NCI-H1105 treated with DMSO at 0.1 percent for 48 hours (cell line): ENCODE measurements at places on chromosomes 1 and 21.
A peak's percentile ranks its signal among the peaks of the same experiment; 100 is the strongest.

DNA sequence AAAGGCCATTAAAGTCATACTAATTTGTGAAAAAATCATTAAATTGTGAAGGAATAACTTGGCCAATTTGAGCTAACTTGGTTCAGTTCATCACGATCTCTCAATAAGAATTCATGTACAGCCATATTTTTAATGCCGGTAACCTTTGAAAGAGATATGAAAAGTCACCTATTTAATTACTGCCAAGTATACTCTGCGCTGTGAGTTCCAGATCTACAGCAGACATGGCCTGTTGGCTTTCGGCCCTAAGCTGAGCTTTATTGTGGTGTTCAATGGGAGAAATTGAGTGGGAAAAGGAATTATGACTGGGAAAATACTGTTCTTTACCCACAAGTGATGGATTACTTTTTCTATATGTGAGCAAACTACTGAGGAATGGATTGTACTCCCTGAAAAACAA, 159.9 kb upstream of the L1TD1 start:
- no peak for DNase-seq

- no peak for DNase-seq
Observed at GRCh38 chr1:234500269-234500668, 21.3 kb upstream of the TARBP1 start.

- DNase-seq: no peak
Observed at GRCh38 chr1:57599236-57599994, 175.6 kb upstream of the DAB1 start.

- no peak for DNase-seq
Observed at GRCh38 chr1:235586413-235586812, 63.2 kb downstream of the GNG4 start.

- no peak for DNase-seq
Observed at GRCh38 chr1:6123083-6123482, 57.0 kb downstream of the CHD5 start.

- DNase-seq: no peak
Observed at GRCh38 chr1:33826711-33827110, 37.2 kb upstream of the HMGB4 start.

DNA sequence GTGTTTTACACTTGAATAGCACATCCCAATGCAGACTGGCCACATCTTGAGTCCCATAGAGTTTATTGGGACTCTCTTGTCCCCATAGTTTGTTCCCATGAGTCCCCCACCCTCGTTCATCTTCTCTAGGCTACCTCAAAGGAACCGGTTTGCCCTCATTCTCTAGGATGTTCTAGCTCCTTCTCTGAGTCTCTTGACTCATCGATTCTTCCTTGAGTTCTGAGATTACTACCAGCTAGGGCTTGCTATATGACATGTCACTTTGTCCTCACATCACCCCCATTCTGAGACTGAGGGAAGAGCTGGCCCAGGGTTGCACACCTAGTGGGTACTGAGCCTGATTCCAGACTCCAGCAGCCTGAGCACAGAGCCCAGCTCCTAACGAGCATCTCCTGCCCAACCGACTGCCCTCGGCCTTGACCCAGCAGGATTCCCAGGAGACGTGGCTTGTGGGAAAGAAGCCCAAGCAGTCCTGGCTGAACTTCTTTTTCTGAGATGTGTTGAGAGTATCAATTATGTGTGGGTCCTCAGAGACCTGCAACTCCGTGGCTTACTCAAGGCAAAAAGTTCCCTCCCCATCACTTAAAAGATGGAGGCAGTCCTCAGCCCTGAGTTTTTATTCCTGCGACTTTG, 42.0 kb downstream of the TMEM51 start:
- no peak for DNase-seq

GRCh38 chr1:93056214-93056613, 22.9 kb upstream of the MTF2 start:
- DNase-seq: no peak

DNA sequence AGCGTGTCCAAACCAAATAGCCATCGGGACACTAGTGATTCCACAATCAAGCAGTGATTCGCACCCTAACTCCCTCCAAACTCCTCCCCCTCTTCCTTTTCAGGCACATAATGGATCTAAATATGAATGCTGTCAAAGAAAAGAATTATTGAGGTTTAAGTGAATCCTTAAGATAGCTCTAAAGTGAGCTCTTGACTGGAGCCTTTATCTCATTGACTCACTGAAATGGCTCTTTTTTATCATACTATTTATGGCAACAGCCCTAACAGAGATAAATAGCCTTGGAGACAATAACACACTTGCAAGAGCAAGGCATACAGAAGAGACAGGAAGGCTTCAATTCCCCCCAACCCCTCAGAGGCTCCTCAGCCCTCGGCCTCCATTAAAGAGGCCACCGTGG, 143.3 kb downstream of the PLXNA2 start:
- DNase-seq: peak; percentile 79

- DNase-seq: no peak
Observed at GRCh38 chr1:160607672-160608032, 28.4 kb upstream of the CD84 start.

DNA sequence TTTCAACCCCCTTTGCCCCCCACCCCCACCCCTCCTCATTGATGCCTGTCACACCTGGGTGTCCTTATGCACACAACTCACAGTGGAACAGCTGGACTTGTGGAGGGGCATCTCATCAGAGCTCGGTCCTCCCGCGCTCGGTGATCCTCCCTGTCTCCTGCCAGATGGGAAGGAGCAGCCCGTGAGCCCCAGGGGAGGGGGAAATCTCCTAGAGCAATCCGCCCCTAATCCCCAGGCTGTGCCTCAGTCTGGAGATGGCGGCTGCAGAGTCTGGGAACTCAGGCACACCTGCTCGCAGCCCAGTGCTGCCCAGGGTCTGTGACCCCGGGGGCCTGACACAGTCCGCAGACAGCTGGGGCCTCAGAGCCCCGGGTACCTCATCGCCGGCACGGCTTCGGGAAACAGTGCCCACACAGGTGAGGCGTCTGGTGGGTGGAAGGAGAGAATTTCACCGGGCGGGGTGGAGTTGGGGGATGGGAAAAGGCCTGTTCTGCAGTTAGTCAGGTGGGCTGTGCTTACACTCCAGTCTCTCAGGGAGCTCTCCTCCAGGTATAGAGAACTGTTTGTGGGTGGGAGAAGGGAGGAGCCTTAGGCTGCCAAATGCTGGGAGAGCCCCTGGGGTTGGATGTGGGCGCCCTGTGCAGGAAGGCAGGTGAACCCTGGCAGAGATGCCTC, 29.3 kb downstream of the TMCC2 start:
- no peak for DNase-seq

DNA sequence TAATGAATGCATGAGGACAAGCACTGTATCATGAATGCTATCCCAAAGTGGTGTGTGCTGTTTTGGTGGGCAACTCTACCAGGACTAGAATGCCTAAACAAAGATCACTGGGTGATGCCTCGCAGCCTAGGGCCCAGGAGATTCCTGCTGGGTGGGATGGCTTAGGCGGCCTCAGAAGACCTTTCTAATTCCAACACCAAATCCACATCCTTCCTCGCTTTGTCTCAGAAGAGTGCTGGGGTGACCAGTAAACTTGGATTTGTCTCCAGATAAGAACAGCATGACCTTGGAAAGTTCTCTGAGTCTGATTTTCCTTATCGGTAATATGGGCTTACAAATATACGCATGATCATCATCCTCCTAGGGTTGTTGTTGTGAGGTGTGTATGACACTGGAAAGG, 76.6 kb downstream of the TLR5 start:
- no peak for DNase-seq

DNA sequence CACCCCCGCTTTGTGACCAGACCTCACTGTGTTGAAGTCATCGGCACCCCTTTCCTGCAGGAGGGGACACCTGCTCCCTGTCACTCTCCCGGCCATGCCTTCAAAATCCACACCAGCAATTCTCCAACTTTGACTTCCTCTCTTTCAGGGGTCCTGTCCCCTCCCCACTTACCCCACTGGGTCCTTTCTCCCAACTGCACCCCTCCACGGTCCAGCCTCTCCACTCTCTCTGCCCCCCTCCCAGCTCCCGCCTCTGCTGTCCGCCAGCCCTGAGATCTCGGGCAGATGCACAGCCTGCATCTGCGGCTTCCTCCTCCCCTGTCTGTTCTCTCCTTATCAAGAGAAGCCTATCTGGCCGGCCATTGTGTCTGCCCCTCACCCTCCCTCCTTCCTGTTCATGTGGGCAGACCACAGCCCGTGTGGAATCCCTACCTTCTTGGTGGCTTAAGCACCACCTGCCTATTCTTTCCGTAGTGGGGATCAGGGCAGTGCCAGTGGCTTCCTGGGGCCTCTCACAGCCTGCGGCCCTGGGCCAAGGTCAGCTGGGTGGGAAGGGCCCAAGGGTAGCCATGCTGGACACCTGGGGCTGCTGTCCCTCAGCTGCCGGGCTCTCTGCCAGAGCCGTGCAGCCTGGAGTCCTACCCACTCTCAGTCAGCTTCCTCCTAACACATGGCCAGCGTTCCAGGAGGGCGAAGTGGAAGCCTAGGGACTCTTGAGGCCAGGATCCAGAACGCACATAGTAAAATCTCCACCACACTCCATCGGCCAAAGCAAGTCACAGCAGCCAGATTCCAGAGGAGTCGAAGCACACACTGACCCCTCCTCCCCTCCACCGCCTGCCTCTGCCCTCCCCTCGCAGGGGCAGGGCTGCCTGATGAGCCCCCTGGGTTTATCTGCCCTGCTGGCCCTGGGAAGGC, 5.1 kb upstream of the HES4 start:
- DNase-seq: no peak

DNA sequence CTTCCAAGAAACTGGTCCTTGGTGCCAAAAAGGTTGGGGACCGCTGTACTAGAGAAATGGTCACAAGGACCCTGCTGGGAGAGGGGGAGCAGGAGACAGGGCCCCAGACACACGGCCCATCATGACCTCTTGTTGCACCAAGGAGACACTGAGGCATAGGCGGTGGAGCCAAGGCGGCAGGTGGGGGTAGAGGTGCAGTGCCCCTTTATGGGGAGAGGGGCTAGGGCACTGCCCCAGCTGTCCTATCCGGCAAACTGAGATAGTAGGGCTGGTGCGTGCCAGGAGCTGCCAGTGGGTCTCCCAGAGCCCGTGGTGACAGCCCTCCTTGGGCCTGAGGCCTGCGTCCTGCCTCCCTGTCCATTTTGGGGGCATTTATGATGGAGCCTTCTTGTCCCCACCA, 20.3 kb downstream of the TNNT2 start:
- no peak for DNase-seq

DNA sequence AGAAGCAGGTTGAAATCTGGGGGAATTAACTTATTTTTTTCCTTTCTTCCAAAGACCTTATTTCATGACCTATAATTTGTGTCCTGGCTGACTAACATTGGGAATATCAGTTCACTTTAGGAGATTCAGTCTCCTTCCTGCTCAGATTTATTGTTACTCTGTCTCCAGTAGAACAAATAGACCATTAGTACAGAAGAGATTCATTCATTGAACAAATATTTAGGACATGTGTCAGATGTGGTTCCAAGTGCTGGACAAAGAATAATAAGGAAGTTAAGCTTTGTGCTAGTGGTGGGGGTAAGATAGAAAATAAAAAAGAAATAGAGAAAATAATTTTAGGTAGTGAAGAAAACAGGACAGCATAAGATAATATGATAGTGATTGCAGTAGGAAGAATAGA, 20.3 kb downstream of the ZMYM4 start:
- no peak for DNase-seq

DNA sequence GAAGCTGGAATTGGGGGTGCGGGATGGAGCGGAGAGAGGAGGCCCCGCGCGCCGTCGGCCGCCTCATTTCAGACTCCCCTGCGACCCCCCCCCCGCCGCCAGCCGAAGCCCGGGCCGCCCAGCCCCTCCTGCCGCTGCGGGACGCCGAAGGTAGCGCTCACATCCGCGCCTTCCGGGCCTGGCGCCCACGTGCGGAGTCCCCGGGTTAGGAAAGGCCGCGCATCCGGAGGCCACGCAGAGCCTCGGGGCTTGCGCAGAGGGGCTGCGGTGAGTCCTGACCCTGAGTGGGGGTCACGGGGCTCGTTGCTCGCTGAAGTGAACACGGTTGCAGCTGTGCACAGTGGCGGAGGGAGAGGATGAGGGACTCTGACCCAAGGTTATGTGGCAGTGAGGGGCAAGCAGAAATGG, 552 bp upstream of the ZNF496 start:
- peak; percentile 1 for DNase-seq

GRCh38 chr1:235855811-235856429, 10.8 kb downstream of the LYST start:
- no peak for DNase-seq

GRCh38 chr1:14320518-14320917, 278.0 kb upstream of the KAZN start:
- DNase-seq: no peak

- peak; percentile 12 for DNase-seq
Observed at GRCh38 chr1:171841931-171842761, 848 bp downstream of the DNM3 start.

GRCh38 chr1:240528591-240528990, 83.4 kb downstream of the GREM2 start:
- peak; percentile 37 for DNase-seq

DNA sequence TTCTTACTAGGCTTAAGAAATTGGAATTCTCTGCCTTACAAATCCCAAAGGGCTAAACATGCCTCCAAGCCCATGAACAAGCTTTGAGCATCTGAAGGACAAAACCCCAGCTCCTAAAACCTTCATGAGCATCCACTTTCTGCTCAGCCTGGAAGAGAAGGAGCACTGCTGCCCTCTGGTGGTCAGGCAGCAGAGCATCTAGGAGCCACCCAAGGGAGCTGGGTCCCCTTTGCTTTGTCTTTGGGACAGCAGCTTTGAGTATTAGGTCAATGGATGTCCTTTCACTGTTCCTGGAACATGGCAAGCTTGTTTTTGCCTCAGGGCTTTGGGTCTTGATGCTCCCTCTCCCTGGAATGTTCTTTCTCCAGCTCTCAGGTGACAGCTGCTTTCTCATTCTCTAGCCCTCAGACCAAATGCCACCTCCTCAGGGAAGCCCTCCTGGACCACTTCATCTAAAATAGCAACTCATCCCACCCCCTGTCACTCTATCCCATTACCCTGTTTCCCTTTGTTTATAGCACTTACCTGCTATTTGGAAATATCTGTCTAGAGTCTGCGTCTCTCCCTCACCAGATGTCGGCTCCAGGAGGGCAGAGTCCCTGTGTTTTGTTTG, 25.7 kb downstream of the RAB7B start:
- DNase-seq: peak; percentile 80

- no peak for DNase-seq
Observed at GRCh38 chr1:157301477-157302198, 163.4 kb upstream of the ETV3 start.

DNA sequence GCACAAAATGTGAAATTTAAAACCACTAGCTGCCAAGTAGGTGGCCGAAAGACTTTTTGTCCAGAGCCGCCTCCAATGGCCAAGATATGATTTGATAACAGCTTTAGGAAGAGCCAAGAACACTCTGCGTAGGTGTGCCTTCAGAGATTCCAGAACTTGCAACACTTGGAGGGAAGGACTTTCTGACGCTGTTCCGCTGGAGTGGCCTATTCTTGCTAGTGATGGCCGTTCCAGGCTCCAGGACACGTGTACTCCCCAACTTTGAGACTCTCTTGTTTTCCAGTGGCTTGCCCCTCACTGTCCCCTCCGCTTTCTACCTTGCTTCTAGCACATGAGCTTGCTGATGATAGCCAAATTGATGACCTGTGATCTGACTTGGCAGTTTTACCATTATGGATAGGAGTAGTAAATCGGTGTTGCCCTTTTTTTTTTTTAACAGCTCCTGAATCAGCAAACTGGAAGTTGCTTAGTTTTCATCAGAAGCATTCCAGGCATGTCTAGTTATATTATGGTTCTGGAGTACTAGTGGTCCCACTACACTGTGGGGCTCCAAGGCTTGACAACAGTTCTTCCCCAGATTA, 1.0 kb downstream of the PRDX6 start:
- DNase-seq: no peak

- no peak for DNase-seq
Observed at GRCh38 chr21:38039841-38040240, 123.6 kb upstream of the KCNJ6 start.
